ENCODE measurements at places on chromosomes 1 and 21. TPM values are rescaled to one million over a fixed set of nuclear protein-coding genes. Genes with fewer than 3 reads are reported as not detected.
A peak's percentile ranks its signal among the peaks of the same experiment; 100 is the strongest.

- H3K27ac ChIP-seq, result peak overlapping the region; percentile 67
- no peak overlapping the region for H3K4me3 ChIP-seq
- peak; percentile 87 for DNase-seq
Measured at GRCh38 chr1:21302747-21303715, 12.8 kb upstream of the ECE1 start.

GRCh38 chr1:14522926-14523241, 75.6 kb upstream of the KAZN start:
- peaks cover 6% of the 10 kb centered on the region for H3K4me1 ChIP-seq
- no peaks in the 10 kb centered on the region for H3K27me3 ChIP-seq
- H3K27ac ChIP-seq, result peak overlapping the region; percentile 85
- H3K36me3 ChIP-seq, result no peaks in the 10 kb centered on the region
- DNase-seq, result peak; percentile 90

DNA sequence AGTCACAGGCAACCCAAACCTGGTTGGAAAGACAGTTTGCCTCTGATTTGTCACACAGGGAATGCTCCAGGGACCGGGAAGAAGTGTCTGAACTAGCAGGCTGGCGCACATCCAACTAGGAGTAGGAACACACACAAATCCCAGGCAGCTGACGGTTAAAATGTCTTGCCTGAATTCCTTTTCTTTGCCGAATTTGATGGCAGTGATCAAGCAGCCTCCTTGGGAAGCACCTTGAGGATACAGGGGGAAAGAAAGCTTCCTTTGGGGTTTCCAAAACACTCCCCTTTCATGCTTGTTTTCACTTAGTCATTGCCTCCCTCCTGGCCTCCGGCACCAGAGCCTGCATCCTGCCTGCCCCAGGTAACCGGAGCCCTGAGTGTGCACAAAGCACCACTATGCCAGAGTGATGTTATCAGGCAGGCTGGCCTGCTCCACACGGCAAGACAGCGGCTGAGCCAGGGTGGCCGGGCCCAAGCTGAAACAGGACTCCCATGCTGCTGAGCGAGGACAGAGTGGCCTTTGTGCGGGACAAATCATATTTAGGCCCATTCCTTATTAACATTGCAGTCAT, 193.8 kb downstream of the LMX1A start:
- H3K36me3 ChIP-seq, result no peaks in the 10 kb centered on the region
- H3K27me3 ChIP-seq, result no peaks in the 10 kb centered on the region
- H3K4me1 ChIP-seq, result no peaks in the 10 kb centered on the region
- H3K4me3 ChIP-seq, result no peak overlapping the region

DNA sequence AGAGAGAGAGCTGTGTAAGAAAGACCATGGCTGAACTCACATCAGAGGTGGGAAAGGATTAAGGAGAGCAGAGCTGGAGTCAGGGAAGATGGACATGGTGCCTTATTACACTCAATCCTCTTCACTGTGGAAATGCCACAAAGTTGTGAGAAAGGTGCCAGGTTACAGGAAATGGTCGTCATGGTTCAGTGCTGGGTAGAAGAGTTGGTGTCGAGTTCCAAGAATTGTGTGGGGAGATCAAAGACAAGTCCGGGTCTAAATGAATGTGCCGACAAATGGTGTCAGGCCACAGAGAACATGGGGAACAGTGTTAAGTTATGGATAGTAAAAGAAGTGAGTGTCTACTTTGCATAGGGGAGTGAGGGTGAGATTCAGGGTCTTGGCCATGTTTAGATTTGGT, 40.9 kb downstream of the LAMC2 start:
- no peak overlapping the region for H3K27ac ChIP-seq
- H3K4me1 ChIP-seq, result no peaks in the 10 kb centered on the region
- DNase-seq, result no peak
- no peaks in the 10 kb centered on the region for H3K36me3 ChIP-seq
- H3K4me3 ChIP-seq, result no peak overlapping the region
- no peaks in the 10 kb centered on the region for H3K27me3 ChIP-seq

GRCh38 chr1:66725885-66726665, 26.2 kb upstream of the DYNLT5 start:
- H3K4me1 ChIP-seq, result no peaks in the 10 kb centered on the region
- H3K36me3 ChIP-seq, result no peaks in the 10 kb centered on the region
- DNase-seq, result peak; percentile 85
- no peaks in the 10 kb centered on the region for H3K27me3 ChIP-seq
- H3K27ac ChIP-seq, result no peak overlapping the region
- no peak overlapping the region for H3K4me3 ChIP-seq

DNA sequence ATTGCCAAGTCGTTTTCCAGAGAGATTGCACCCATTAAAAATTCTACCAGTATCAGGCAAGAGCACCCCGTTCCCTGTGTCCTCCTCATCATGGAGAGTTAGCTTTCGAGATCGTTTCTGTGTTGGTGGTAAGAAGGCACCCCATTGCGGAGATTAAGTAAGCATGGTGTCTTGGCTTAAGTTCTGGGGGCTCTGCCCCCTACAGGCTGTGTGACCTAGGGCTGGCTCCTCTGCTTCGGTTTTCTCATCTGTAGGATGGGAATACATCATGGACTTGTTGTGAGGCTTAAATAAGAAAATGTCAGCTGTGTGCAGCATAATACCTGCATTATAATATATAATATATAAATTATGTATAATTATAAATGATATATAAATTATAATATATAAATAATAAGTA, 36.8 kb upstream of the TENT5C start:
- peaks cover 7% of the 10 kb centered on the region for H3K27me3 ChIP-seq
- H3K27ac ChIP-seq, result no peak overlapping the region
- DNase-seq, result no peak
- no peak overlapping the region for H3K4me3 ChIP-seq
- H3K36me3 ChIP-seq, result no peaks in the 10 kb centered on the region
- H3K4me1 ChIP-seq, result no peaks in the 10 kb centered on the region

DNA sequence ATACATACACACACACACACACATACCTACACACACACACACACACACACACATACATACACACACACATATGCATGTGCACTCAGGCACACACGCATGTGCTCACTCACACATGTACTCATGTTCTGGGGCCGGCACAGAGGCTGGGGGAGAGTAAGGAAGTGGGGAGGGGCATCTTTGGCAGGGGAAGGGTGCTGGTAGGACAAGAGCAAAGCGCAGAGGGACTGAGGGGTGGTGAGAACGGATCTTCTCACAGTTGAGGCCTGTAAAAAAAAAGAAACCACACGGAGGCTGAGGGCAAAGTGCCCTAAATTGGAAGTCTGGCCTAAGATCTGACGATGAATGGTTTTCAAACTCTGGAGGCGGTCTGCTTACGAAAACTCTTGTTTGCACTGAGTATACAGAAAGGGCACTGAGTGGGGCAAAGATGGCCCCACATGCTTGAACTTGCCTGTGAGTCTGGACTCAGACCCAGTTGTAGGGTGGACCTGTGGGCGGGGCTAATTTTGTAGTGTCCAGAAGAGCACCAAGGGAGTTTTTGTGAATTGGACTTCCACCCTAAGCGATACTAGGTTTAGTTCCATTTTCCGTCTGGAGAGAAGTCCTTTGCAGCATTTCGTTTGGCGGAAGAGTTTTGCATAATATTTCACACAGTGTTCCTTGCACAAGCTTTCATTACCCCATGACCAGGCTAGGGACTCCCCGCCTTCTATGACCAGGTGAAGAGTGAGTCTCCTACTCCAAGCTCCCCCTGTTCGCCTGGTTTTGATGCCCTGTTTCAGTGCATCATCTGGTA, 79.3 kb upstream of the LYST start:
- H3K4me1 ChIP-seq, result peaks cover 13% of the 10 kb centered on the region
- no peak overlapping the region for H3K27ac ChIP-seq
- no peaks in the 10 kb centered on the region for H3K27me3 ChIP-seq
- no peak overlapping the region for H3K4me3 ChIP-seq
- DNase-seq, result no peak

DNA sequence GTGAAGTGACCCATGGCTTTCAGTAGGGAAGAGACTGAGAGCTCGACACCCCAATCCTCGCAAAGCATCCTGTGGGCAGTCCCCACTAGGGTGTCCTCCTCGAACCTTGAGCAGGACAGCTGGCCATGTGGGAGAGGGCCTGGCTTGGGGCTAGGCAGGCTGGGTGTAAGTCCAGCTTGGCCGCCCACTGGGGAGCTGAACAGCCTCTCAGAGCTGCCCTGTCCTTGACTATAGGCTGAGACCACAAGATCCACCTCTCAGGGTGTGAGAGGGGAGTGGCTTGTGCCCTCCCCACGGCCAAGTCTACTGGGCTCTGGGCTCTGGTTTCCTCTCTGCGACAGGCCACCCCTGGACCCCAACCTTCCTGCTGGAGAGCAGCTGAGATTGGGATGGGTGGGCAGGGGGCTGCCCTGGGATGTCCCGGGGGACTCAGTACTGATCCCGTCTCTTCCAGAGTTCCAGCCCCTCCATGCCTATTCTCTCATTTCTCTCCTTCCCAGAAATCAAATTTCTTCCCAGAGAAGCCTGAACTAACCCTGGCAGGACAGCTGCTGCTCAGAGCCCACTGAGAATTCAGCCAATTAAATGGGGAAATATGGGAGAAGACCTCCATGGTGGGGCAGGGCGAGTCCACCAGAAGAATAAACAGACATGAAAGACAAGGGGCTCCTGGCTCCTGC, 282.9 kb downstream of the PTPRU start:
- H3K4me3 ChIP-seq, result no peak overlapping the region
- DNase-seq, result no peak
- H3K36me3 ChIP-seq, result no peaks in the 10 kb centered on the region
- no peaks in the 10 kb centered on the region for H3K4me1 ChIP-seq
- H3K27me3 ChIP-seq, result no peaks in the 10 kb centered on the region
- H3K27ac ChIP-seq, result no peak overlapping the region

Gene FAM163A
- not detected for total RNA-seq

- no peaks in the 10 kb centered on the region for H3K27me3 ChIP-seq
- H3K27ac ChIP-seq, result no peak overlapping the region
- H3K36me3 ChIP-seq, result no peaks in the 10 kb centered on the region
- no peaks in the 10 kb centered on the region for H3K4me1 ChIP-seq
Measured at GRCh38 chr1:41792485-41792770, 126.3 kb downstream of the HIVEP3 start.

DNA sequence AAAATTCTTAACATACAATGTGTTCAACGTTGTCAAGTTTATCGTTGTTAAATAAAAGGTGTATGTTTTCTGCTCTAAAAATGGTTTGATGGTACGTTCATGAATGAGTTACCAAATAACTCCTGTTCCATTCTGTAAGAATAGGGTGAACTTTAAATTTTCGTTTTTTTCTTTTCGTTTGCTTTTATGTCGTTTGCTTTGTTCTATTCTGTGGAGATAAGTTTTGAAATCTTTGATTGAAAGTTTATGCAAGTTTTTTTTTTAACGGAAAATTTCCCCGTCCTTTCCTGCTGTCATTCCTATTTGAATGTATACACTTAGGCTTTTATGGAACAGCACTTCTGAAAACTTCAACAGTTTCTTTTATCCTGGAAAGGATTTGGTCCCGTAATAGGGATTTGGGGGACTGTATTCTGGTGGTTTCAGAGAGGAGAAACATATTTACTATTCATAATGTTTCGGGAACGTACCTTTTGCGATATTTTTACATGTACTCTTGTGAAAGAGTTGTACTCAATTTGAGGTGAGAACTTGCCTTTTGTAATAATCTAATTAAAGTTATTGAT, 1.7 kb downstream of the DR1 start:
- H3K27me3 ChIP-seq, result no peaks in the 10 kb centered on the region
- H3K27ac ChIP-seq, result peak overlapping the region; percentile 98
- H3K4me3 ChIP-seq, result peak overlapping the region; percentile 98
- no peaks in the 10 kb centered on the region for H3K36me3 ChIP-seq
- H3K4me1 ChIP-seq, result peaks cover 2% of the 10 kb centered on the region

- H3K4me1 ChIP-seq, result no peaks in the 10 kb centered on the region
- no peaks in the 10 kb centered on the region for H3K36me3 ChIP-seq
- DNase-seq, result peak; percentile 63
Measured at GRCh38 chr1:151472856-151473731, 13.8 kb upstream of the POGZ start.

DNA sequence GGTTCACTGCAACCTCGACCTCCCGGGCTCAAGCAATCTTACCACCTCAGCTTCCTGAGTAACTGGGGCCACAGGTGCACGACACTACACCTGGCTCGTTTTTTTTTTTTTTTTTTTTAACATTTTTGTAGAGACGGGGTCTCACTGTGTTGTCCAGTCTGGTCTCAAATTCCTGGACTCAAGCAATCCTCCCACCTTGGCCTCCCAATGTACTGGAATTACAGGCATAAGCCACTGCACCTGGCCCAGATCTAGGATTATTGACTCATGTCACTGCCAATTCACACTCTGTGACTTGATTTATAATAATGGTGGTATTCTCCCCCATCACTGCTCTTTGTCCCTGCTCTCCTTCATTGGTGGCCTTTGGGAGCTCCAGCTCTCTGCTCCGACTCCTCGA, 145.1 kb downstream of the PTPRU start:
- H3K4me3 ChIP-seq, result no peak overlapping the region
- no peaks in the 10 kb centered on the region for H3K36me3 ChIP-seq
- DNase-seq, result no peak

Gene PYHIN1
- not detected for total RNA-seq

DNA sequence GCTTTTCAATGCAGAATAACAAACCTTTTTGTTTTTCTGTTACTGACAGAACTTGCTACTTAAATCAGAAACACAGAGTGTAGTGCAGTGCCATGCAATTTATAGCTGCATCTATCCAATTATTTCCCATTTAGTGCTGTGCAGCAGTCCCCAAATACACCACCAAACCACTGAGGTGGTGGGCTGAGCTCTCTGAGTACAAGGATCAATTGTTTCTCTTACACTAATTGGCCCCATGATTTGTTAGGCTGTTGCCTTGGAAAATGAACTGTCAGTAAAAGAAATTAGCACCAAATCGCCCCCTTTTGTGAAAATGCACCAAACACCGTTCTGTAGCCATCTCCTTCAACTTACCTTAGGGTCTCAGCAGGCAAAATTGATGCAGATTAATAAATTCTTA, 118.9 kb upstream of the C8B start:
- DNase-seq, result no peak
- no peaks in the 10 kb centered on the region for H3K36me3 ChIP-seq
- no peak overlapping the region for H3K4me3 ChIP-seq
- H3K4me1 ChIP-seq, result no peaks in the 10 kb centered on the region
- no peaks in the 10 kb centered on the region for H3K27me3 ChIP-seq

Gene BSND
- not detected for total RNA-seq

Gene CD34
- total RNA-seq, result under 0.01 TPM

Gene FASLG
- not detected for total RNA-seq

GRCh38 chr1:6603915-6604558, 1.4 kb upstream of the KLHL21 start:
- H3K36me3 ChIP-seq, result peaks cover 5% of the 10 kb centered on the region
- H3K27me3 ChIP-seq, result no peaks in the 10 kb centered on the region
- peaks cover 11% of the 10 kb centered on the region for H3K4me1 ChIP-seq
- peak overlapping the region; percentile 54 for H3K4me3 ChIP-seq
- DNase-seq, result peak; percentile 83

DNA sequence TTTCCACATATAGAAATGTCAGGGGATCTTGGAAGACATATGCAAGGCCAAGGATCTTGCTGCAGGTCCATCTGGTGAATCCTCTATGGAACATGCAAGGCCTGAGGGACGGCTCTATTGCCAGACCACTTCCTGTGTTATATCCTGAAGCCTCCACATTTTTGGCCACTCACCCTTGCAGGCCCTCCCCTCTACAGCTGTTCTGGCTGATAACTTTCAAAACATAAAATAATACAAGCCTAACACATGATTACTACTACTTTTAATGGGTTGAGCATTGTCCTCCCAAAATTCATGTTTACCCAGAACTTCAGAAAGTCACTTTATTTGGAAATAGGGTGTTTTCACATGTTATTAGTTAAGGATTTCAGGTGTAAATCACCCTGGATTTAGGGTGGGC, 18.5 kb upstream of the LYPLAL1 start:
- no peak for DNase-seq
- no peaks in the 10 kb centered on the region for H3K36me3 ChIP-seq
- no peaks in the 10 kb centered on the region for H3K27me3 ChIP-seq
- H3K27ac ChIP-seq, result no peak overlapping the region
- no peaks in the 10 kb centered on the region for H3K4me1 ChIP-seq

Gene MCOLN2
- total RNA-seq, result 6.2 TPM

Measured in fibroblast of lung (primary cell).